Caco-2 (cell line): ENCODE measurements at places on chromosomes 16 and 17. TPM values are rescaled to one million over a fixed set of nuclear protein-coding genes. Genes with fewer than 3 reads are reported as not detected.

Gene ZG16
- total RNA-seq: 1.4 and 1.9 TPM in 2 replicates

DNA sequence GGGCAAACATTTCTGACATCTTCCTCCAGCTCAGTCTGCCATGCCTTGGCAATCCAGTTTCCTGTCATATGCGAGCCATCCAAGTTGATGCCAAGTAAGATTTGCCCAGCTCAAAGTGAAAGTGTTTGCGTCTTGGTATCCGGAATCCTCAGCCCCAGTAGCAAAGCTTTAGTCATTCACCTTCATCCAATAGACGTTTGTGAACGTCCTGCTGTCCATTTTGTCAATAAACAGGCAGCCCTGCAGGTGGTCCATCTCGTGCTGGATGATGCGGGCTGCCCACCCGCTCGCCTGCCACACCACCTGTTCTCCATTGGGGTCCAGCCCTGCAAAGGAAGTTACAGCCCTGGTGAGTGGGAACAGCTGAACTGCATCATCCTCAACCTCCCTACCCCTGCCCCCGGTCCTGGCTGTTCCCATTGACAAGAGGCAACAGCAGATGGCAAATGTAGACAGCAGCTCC lies 1.5 kb downstream of the PDF start:
- DNase-seq: peak; percentile 12

- DNase-seq: no peak
These were observed 12.5 kb downstream of the RARA start for GRCh38 chr17:40321524-40321929.

DNA sequence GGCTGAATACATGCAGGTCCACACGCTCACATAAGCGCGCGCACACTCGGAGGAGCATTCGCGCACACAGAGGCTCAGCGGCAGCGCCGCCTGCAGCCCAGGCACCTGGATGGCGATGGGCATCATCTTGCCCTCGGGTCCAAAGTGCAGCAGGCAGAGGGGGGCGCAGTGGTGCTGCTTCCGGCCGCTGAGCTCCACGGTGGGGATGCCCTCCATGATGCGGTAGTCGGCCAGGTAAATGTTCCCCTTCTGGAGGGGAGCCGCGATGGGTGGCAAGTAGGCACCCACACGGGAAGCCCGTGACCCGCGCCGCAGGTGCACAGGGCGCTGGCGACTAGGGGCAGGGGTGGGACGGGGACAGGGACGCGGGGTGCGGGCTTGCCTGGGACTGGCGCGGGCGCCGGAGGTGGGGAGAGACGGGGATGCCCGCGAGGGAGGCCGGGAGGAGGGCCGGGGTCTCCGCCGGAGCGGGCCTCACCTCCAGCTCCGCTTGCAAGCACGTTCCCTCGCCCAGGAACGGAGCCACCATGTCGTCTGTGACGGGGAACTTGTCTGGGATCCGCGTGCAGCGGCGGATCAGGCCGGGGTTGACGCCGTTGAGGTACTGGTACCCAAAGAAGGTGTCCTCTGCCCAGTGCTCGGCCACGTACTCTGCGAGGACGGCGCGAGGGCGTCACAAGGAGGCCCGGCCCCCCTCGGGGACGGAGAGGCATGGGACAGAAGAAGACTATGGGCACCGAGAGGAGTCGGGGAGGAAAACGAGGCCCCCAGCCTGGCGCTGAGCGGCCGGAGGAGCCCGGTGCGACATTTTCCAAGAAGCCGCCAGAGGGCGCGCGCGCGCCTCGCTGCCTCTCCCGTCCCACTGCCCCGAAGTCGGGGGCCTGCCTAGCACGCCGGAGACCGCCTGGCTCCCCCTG lies 8.0 kb downstream of the ALOX12B start:
- DNase-seq: peak; percentile 48

- no peak for DNase-seq
These were observed 80.7 kb downstream of the RAB11FIP4 start for GRCh38 chr17:31472137-31472536.

DNA sequence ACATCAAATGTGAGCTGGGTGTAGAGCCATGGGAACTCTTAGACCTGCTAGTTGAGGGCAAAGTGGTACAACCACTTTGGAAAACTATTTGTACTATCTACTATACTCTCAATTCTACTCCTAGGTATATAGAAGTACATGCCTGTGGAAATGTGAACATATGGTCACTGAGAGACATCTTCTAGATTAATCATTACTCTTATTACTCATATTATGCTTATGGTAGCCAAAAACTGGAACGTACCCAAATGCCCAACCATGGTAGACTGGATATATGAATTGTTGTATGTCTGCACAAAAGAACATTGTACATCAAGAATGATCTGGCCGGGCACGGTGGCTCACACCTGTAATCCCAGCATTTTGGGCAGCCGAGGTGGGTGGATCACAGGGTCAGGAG lies 2.7 kb downstream of the WDR45B start:
- DNase-seq: no peak

DNA sequence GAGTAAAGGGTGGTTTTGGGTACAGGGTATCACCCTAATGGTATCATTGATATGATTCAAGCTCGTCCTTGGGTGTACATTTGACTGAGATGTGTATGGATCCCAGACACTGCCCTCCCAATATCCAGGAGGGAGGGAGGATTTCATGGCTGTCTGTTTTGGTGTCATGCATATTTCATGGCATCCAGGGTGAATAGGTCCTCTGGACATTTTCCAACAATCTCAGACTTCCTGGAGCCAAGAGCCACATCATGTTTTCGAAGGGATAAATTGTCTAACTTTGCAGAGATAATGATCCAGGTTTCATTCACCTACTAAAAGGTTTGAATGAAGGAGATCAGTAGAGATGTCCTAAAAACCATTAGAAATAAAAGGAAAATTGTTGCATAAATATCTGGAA lies 431.9 kb downstream of the SHISA9 start:
- DNase-seq: no peak

GRCh38 chr17:45794840-45795239 lies 10.7 kb downstream of the CRHR1 start:
- DNase-seq: peak; percentile 30

- DNase-seq: no peak
These were observed 282.9 kb downstream of the RBFOX1 start for GRCh38 chr16:7615565-7615964.

Gene NR1D1
- 8.9 and 11.3 TPM in 2 replicates for total RNA-seq

- no peak for DNase-seq
These were observed 8.5 kb downstream of the REXO5 start for GRCh38 chr16:20814784-20815183.

GRCh38 chr17:48612854-48613691 lies 2.0 kb downstream of the HOXB8 start:
- peak; percentile 79 for DNase-seq

DNA sequence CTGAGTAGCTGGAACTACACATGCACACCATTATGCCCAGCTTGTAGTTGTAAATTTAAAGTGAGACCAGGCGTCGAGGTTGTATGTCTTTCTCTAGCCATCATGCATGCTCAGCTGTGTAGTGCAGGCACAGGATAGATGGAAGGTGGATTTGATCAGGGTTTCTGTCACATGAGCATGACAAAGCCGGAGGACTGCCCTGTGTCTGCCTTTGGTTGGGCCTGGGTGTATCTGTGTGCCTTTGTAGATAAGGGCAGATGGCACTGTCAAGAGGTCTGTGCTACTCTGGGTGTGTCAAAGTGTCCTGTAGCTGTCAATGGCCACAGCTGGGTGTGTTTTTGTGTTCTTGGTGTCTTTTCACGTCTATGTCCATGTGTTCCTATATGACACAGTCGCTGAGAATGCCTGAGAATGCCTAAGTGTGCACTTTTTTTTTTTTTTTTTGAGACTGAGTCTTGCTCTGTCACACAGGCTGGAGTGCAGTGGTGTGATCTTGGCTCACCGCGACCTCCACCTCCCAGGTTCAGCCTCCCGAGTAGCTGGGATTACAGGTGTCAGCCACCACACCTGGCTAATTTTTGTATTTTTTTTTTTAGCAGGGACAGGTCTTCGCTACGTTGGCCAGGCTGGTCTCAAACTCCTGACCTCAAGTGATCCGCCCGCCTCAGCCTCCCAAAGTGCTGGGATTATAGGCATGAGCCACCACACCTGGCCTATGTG lies 4.1 kb upstream of the NAGS start:
- no peak for DNase-seq

DNA sequence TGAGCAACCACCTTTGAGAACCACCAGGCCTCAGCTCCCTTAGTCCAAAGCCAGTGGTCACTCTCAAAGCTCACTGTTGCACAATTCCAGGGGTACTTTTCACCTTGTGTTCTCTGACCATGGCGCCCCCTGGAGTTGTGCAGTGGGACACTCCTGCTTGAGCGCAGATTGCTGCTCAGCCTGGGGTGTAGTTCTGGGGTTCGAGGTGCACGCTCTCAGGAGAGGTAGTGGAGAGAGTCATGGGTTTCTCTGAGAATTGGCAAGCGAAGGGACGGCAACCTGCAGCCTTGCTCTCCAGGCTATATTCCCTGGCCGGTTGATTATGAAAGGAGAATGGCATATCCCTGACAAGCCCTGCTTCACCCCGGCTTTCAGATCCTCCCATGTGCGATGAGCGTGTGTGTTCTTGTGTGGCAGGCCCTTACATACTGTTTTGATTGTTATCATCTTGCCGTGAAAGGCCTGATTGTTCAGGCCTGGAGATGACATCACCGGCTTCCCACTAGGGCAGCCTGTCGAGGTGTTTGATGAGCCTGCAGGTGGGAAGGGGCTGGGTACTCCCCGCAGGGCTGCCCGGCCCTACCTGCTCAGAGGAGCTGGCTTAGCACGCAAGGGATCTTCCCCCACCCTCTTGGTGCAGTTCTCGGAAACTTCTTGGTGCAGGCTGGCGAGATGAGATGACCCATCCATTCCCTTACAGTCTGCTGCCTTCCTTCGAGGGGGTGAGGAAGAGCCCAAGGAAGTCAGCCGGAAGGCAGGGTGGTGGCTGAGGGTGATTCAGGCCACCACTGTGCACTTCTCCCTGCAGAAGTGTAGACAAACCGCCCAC lies 431.2 kb downstream of the SLC39A11 start:
- no peak for DNase-seq

Gene ZFPM1
- total RNA-seq: 24.1 and 25.9 TPM in 2 replicates

DNA sequence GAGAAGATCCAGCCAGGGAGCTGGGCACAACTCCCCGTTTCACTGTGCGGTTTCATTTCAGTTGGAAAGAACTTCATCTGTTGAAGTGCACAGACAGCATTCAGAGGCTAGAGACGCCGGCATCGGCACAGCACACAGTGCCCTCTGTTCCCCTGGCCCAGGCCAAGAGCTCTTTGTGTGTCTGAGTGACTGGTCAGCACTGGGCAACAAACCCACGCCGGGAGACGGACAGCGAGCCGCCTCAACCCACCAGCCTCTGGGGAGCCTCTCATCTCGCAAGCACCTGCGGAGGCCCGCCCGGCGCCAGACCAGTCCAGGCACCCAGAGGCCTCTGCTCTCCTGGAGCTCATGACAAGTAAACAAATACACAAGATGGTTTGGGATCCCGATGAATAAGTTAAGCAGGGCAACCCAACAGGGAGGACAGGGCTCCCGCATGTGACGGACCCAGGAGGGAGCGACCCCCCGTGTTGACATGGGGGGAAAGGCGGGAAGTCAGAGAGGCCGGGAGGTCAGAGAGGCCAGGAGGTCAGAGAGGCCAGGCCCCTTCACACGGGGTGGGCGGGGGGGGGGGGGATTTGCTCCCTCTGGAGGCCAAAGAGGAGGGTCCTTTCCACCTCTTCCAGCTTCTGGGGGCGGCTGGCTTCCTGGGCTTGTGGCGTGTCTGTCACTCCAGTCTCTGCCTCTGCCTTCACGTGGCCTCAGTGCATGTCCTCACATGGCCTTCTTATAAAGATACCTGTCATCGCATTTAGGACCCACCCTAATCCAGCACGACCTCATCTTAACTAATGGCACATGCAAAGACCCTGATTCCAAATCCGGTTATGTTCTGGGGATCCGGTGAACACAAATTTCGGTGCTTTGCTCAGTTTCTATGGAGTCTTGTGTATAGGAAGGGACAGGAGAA lies 25.8 kb upstream of the KLHDC4 start:
- no peak for DNase-seq

DNA sequence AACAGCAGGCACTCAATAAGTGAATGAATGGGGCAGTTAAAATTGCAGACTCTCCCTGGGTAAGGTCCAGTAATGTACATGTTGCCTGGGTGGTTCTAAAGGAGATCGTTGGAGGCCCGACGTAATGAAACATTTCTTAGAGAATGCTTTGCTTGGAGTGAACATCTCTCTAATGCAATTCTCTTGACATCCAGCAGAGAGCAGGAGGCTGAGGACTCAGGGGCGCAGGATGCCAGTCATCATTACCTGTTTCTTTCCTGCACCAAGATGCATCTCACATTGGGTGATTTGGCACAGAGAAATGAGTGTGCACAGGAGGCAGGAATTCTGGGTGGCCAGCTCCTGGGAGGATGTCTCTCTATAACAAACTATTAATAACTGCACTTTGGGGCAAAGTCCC lies 130.3 kb upstream of the RBBP6 start:
- DNase-seq: no peak

Gene HASPIN
- total RNA-seq: 9.1 and 9.5 TPM in 2 replicates

- DNase-seq: no peak
These were observed 10.0 kb upstream of the RIPOR1 start for GRCh38 chr16:67518676-67519075.

Gene HOXB8
- 0.39 and 1.2 TPM in 2 replicates for total RNA-seq

Gene WWOX
- 45.0 and 47.8 TPM in 2 replicates for total RNA-seq

DNA sequence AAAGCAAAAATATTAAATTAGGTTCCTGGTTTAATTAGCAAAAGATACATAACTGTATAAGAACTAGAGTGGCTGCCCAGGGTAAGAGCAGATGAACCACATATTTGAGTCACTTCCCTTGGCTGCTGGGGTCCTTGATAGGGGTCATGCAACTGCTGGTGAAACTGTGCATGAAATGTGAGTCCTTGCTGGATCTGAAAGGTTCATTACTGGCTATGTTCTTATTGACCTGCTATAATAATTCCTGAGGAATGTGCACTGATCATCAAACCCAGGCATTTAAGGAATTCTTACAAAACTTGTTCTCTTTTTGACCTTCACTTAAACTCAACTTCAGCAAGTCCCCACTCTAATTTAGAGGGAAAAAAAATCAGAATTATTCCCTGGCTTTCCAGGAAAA lies 183.4 kb downstream of the ZNF18 start:
- no peak for DNase-seq

Gene TNFRSF13B
- not detected in 2 replicates for total RNA-seq

DNA sequence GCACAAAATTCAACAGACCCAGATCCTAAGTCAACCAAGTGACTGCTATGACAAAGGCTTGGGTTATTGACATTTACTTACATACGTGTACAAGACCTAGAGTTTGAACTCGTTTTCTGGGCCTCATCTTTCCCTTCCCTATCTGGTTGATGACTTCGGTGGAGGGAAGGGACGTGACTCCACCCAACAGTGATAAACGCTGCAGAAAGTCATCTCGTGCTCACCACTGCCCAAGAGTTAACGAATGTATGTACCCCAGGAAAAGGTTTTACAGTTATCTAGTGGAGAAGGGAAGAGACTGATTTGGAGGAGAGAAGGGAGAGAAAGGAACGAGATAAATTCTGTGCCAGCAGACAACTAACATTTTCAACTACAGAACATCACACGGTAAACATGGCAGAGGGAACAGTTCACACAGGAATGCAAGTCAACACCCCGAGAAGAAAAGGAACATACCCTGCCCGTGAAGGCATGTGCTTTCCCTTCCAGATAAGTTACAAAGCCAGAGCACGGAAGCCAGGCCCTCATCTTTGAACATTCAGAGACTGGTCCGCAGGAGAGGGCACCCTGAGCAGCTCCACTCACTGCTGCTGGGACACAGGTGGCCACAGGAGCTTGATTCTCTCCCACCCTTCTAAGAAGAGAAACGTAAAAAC lies 13.9 kb upstream of the CYTH1 start:
- no peak for DNase-seq
